ENCODE measurements at places on chromosomes 5 and 9. TPM values are rescaled to one million over a fixed set of nuclear protein-coding genes. Genes with fewer than 3 reads are reported as not detected.

GRCh38 chr5:147391781-147392180 is 118.1 kb downstream of the DPYSL3 start:
- peak; percentile 77 for DNase-seq

GRCh38 chr9:91840882-91841281 is 109.1 kb downstream of the ROR2 start:
- no peak for DNase-seq

DNA sequence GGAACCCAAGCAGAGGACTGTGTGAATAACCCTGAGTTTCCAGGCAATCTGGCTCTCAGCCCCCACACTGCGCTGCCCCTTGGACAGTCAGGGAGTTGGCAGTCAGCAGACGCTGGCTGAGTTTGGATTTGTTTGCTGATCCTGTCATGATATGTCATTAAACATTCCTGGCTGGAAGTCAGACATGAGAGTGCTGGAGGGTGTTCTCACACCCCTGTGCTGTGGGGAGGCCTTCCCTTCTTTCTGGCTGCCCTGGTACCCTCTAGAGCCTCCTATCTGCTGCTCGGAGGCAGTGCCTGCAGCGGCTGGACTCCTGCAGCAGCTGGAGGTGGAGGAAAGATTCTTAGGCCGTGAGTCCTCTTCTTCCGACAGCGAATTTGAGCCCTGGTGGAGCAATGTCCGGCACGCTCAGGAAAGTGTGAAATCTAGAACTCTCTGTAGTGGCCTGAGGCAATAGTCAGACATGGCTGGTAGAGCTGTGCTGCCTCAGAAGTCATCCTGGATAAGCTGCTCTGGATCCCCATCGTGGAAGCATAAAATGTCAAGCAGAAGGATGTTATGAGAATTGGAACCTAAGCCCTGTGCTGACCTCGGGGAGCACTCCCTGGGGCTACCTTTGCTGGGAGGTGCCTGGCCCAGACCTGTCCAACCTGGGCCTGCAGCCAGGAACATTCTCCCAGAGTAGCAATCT is 72.0 kb downstream of the PDE8B start:
- DNase-seq: peak; percentile 5

DNA sequence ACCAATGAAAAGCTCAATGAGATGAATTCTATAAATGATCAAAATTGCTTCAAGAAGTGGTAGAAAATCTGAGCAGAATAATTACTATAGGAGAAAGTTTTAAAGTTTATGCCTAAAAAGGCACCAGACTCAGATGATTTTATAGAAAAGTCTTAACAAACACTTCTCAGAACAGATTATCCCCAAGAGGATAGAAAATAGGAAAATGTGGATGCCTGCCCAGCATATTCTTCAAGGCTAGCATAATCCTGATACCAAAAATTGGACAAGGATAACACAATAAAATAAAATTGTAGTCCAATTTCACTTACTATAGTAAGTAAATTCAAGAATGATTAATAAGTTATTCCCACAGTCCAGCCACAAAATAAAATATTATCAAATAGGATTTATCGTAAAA is 397.0 kb downstream of the NR2F1-AS1 start:
- DNase-seq: no peak

GRCh38 chr9:6645355-6646292 is at the start of gene GLDC:
GLDC (minus strand) TSS chr9:6645729; CDS start chr9:6645499, 230 bp downstream.
- DNase-seq: peak; percentile 88

GRCh38 chr9:120980951-120981350 is 54.4 kb upstream of the TRAF1 start:
- peak; percentile 12 for DNase-seq

Gene S100Z
- not detected for total RNA-seq

DNA sequence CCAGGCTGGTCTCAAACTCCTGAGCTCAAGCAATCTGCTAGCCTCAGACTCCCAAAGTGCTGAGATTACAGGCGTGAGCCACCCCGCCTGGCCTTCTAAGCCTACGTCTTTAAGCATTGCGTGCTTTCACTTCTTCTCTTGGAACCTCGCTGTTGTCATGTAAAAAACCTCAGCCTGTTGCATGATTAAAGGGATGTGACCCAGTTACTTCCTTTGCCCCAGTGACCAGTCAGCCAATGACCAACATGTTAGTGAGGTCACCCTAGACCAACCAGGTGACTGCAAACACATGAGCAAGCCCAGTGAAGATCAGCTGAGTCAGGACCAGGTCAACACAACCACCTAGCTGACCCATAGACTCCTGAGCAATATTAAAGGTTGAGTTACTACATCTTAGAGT is 10.5 kb downstream of the KIF4B start:
- peak; percentile 33 for DNase-seq

Gene CDC37L1
- total RNA-seq: 11.3 TPM

- DNase-seq: peak; percentile 28
These were observed 145.7 kb upstream of the TRPC7 start for GRCh38 chr5:136511046-136511445.

DNA sequence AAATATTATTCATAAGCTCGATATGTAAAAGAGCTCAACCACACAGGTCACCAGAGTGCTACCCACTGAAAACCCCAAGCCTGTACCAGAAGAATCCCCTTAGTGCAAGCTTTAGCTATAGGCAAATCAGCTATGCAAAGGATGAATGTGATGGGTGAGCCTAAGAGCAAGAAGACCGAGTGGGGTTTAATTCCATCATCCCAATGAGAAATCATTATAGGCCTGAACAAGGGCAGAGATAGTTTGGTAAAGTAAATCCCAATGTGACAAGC is 21.8 kb downstream of the ELOVL7 start:
- no peak for DNase-seq

Gene SPATA6L
- 0.92 TPM for total RNA-seq

Gene HEMGN
- total RNA-seq: not detected

Gene CER1
- total RNA-seq: not detected

Gene SNX30
- 7.7 TPM for total RNA-seq

DNA sequence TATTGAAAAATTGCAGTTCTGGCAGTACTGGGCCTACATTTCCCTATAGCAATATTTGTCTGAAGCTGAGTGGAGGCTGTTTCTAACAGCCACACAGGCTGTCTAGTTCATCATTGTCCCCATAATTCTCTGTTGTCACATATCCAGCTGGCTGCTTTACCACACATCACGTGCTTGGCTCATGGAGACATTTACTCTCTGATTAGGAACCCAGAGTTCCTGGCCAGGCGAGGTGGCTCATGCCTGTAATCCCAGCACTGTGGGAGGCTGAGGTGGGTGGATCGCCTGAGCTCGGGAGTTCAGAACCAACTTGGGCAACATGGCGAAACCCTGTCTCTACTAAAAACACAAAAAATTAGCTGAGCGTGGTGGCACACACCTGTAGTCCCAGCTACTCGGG is 81.4 kb downstream of the PGM5 start:
- DNase-seq: no peak

- DNase-seq: peak; percentile 89
These were observed 14.6 kb upstream of the F2R start for GRCh38 chr5:76701298-76701697.

Gene WDR38
- total RNA-seq: not detected

Gene GABRB2
- 0.47 TPM for total RNA-seq

DNA sequence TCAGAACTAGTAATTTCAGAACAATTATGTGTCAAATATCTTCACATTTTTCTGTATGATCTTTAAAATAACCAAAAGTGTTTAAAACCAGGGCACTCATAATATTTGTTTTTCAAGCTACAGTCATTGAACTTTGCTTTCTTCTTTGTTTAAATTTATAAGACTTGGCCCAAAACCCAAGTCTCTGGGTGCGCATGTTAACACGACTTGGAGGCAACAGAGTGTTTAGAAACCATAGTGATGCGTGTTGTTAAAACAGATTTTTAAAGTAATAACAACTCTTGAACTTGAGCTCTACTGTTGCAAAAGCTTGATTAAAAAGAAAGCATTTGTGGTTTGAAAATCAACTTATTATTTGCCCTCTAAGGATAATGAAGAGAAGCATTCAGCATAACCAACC is 26.0 kb upstream of the GRIN3A start:
- no peak for DNase-seq

Gene AQP7
- not detected for total RNA-seq

Gene TOR2A
- 27.7 TPM for total RNA-seq

Gene CSF1R
- 2.3 TPM for total RNA-seq

- no peak for DNase-seq
These were observed 167.3 kb downstream of the PJA2 start for GRCh38 chr5:109242518-109242917.

Gene BTNL8
- 0.18 TPM for total RNA-seq

DNA sequence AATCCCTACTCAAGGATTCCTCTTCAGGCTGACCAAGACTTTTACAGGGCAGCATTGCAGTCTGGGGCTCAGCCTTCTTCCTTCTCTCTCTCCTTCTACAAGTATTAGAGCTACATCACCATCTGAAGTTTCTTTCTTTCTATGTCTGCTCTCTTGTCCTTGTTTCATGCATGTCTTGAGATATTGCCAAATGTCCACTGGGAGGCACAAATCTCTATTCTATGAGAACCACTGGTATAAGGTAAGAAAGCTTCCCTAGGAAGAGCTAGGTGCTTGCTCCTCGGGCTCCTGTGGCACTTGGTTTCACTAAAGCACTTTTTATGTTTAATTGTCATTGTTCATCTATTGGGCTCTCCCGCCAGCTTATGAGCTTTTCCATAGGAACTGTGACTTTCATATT is 289.2 kb upstream of the PCSK5 start:
- DNase-seq: peak; percentile 7

Gene ADAMTS19
- 0.17 TPM for total RNA-seq

DNA sequence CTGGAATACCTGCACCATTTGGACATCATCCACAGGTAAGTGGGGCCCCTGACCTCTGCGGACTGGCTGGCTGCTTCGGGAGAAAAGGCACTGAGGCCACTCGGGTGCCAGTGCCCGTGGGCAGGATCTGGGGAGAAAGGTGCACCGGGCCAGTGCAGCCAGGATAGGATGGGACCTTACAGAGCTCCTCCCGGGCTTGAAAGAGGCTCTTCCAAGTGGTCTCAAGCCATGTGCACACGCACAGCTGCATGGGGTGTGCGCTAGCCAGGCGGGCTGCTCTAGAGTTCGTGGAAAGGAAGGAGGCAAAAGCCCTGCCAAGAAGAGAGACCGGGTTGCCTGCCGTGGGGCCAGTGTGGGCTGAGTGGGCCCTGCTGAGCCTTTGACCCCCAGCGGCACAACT is 13.4 kb downstream of the STKLD1 start:
- DNase-seq: no peak

DNA sequence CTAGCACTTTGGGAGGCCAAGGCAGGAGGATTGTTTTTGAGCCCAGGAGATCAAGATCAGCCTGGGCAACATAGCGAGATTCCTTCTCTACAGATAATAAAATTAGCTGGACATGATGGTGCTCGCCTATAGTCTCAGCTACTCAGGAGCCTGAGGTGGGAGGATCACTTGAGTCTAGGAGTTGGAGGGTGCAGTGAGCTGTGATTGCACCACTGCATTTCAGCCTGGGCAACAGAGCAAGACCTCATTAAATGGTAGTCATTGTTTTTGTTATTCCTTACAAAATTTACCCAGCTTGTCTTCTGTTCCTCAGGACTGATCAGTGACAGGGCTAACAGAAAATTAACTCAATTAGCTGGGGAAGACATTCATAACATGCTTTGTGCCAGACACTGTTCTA is 104.5 kb downstream of the NDFIP1 start:
- DNase-seq: no peak

Gene SPDL1
- 40.7 TPM for total RNA-seq

Gene SH3PXD2B
- 6.4 TPM for total RNA-seq

Gene PCDHGA11
- total RNA-seq: 0.50 TPM

- peak; percentile 6 for DNase-seq
These were observed 2344.7 kb upstream of the ACO1 start for GRCh38 chr9:30039712-30040111.

- peak; percentile 61 for DNase-seq
These were observed 44.7 kb upstream of the ITGA1 start for GRCh38 chr5:52743012-52743411.

Gene AFAP1L1
- total RNA-seq: 0.98 TPM

DNA sequence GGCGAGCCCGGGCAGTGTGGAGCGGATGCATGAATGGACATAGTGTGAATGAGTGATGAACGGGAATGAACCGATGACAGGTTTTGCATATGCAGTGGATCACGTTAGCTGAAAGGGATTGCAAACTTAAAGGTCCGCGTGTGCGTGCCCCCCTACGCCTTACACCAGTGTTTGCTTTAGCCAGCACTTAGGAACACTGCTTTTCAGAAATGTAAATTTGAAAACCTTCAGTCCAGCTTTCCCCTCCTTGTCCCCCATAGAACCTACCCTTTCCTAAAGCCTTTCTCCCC is 692 bp downstream of the PSAT1 start:
- DNase-seq: no peak

Gene PCDH12
- 0.14 TPM for total RNA-seq

Gene ARSI
- total RNA-seq: 0.82 TPM

- peak; percentile 94 for DNase-seq
These were observed 104.3 kb upstream of the PCSK1 start for GRCh38 chr5:96537386-96537785.

Gene CNTLN
- 6.2 TPM for total RNA-seq

DNA sequence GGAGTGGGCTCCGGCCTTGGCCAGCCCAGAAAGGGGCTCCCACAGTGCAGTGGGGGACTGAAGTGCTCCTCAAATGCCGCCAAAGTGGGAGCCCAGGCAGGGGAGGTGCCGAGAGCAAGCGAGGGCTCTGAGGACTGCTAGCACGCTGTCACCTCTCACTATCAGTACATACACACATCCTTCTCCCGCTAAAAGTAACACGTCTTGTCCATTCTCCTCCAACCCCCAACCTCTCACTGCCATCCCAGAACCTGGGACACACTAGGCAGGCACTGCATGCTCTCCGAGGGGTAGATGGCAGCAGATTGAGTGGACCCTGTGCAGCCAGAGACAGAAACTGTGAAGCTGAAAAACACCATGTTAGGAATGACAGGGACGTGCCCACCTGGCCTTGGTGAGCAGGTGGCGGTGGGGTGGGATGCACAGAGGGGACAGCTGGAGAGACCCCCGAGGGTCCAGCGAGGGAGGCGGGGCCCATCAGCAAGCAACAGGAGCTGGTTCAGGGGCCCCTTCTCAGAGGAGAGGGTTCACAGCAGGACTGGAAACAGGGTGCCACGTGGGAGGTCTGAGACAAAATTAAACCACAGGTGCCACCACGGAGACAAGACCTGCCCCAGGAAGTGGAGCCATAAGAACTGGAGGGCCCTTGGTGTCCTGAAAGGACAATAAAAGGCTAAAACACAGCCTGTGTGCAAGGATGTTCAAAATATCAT is 16.9 kb downstream of the SEMA4D start:
- no peak for DNase-seq

Gene IGIP
- total RNA-seq: 0.85 TPM

DNA sequence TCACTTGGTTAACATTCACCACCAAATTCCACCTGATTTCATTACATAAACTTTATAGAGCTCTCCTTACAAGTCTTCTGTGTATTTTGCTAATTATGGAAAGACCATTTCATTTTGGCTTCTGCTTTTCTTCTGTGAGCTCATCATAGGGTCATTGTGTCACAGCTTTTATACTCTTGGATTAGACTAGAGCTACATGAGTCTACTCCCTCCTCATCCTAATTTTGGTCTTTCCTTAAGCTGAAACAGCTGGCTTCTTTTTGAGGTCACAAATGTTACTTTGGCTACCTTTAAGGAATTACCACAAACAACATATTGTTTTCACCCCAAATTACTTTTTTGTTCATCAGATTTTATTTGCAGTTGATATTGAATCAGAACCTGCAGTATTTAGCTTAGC is 103.0 kb downstream of the NPR3 start:
- DNase-seq: no peak

Gene NOXA1
- 0.10 TPM for total RNA-seq

Gene PIP5KL1
- 0.73 TPM for total RNA-seq

GRCh38 chr5:141711687-141712086 is 29.7 kb upstream of the ARAP3 start:
- DNase-seq: no peak

Gene KLF4
- 3.7 TPM for total RNA-seq

Gene GOLM1
- total RNA-seq: 47.3 TPM

Gene FOXD4L6
- 0.13 TPM for total RNA-seq

Gene HCN1
- total RNA-seq: not detected

Gene DRD1
- total RNA-seq: not detected

Measured in HT1080 (cell line).